ENCODE measurements at places on chromosomes 16 and 17.

DNA sequence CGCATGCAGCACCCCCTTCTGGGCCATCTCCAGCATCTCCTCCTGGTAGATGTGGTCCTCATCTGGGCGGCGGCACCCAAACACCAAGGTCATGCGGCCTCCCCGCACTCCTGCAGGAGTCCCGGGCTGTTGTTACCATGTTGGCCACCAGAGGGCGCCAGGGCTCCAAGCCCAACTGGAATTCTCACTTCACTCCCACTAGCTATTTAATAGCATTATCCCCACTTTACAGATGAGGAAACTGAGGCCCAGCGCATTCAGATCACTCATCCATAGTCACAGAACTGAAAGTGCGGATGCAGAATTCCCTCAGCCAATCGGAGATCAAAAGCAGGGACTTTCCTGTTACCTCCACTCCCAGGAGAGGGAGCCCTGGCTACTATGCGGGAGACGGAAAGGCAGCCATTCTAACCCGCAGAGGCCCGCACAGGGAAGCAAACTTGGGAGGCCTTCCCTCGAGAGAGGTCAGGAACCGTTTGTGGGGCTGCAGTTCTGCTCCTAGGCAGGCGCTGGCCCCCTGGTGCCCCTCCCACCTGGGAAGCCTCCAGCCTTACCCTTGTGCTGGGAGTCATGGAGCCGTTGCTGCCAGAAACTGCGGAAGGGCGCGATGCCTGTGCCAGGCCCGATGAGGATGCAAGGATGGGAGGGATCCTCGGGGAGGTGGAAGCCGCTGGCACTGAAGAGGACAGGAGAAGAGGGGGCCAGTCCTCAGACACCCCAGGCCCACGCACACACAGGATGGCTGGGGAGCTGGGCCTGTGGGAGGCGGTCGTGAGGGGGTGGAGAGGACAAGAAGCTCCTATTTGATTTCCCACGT lies 40.1 kb downstream of the NOS2 start:
- peak; percentile 52 for DNase-seq

DNA sequence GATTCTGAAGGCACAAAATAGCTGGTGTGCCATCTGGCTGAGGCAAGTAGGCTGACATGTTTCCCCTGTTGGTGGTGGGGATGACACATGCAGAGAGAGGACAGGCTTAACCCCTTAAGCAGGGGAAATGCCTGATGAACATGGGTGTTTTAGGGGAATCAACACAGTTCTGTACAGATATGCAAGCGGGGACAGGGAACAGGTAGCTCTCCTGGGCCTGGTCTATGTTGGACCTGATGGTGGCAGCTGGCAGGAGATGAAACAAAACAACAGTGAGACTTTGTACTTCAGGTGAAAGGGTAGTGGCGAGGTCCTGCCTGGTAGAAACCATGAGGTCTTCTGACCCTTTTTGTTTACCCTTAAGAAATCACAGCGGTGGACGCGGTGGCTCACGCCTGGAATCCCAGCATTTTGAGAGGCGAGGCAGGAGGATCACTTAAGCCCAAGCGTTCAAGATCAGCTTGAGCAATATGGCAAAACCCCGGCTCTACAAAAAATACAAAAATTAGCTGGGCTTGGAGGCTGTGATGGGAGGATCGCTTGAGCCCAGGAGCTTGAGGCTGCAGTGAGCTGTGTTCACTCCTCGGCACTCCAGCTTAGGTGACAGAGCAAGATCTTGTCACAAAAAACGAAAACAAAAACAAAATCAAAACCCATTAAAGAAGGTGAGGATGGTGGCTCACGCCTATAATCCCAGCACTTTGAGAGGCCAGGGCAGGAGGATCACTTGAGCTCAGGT lies 10.5 kb downstream of the OR1F1 start:
- no peak for DNase-seq

GRCh38 chr16:30621765-30622164 lies 11.6 kb upstream of the ZNF689 start:
- no peak for DNase-seq

DNA sequence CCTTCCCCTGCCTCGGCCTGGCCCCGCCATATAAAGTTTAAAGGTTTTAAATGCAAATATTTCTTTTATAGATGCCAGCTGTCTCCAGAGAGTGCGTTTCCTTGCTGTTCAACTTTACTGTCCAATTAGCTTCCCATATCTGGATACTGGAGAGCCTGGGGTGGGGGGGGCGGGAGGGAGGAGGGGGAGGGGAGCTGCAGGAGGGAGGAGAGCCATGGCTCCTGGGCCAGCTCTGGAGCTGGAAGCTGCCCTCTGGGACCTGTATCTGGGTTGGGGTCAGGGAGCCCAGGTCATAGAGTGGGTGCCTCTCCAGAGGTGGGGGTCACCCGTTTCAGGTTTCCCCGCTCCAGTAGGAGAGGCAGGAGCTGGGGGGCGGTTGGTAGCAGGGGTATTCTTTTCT lies 6.2 kb upstream of the GSE1 start:
- no peak for DNase-seq

DNA sequence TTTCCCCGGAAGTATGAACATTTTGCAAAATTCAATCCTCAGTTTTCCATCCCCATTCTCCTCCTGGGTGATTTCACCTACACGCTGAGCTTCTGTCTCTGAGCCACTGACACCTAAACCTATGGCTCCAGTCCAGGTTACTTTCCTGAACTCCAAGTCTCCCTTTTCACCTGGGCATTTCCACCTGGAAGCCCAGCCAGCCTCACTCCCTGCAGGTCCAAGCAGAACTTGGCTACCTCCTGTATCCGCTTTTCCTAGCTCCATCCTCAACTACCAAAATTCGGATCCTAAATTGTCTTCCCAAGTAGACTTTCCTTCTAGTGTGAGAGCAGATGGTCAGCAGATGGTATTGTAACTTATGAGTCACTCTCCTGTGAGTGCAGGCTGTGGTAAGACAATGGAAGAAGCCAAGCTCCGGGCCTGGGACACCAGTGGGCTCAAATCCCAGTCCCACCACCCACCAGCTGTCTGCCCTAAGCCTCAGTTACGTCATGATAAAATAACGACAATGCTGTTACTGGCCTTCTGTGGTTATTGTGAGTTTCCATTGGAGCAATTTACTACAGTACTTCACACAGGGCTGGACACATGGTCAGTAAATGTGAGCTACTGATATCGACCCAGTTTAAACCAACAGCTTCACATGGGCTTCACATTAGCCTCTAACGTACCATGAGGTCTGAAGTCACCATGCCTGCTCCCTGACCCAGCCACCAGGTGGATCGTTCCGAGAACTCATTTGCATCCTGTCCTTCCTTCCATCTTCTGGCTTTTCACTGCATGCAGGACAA lies 33.3 kb downstream of the PECAM1 start:
- DNase-seq: peak; percentile 54

GRCh38 chr16:88630433-88630832 lies 7.9 kb upstream of the IL17C start:
- no peak for DNase-seq

DNA sequence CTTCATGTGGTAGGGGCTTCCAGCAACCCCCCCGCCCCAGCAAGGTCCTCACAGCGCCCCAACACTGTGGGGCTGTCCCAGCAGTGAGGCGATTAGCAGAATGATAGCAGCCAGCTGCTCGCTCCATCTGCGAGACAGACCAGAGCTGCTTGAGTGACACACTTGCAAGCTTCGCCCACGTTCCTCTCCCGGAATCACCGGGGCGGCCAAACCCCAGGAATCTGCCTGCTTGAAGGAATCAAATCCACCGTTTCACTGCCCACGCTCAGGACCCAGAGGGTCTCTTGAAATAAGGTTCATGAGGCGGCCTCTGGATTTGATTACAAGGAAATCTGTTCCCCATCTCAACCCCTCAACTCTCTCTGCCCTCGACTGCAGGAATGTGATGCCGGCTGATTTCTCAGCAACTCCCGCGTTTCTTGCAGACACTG lies 356.0 kb downstream of the C16orf95 start:
- peak; percentile 78 for DNase-seq

- no peak for DNase-seq
Measured at GRCh38 chr17:78172249-78173051, 4.1 kb downstream of the SYNGR2 start.

DNA sequence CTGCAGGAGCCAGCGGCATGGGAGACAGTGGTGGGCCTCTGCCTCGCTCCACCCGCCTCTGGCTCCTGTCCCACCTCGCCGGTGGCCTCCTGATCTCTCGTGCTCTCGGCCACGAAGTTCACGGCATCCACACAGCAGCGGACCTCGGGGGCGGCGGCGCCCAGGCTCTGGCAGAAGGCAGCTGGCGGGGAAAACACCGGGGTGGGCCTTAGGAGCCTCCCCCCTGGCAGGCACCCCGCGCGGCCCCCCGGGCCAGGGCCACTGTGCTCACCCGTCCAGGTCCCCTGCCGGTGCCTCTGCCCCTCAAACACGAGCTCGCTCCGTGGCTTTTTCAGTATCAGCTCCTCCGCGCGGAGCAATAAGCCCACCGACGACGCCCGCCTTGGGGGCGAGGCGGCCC lies 409 bp upstream of the C17orf107 start:
- DNase-seq: no peak

DNA sequence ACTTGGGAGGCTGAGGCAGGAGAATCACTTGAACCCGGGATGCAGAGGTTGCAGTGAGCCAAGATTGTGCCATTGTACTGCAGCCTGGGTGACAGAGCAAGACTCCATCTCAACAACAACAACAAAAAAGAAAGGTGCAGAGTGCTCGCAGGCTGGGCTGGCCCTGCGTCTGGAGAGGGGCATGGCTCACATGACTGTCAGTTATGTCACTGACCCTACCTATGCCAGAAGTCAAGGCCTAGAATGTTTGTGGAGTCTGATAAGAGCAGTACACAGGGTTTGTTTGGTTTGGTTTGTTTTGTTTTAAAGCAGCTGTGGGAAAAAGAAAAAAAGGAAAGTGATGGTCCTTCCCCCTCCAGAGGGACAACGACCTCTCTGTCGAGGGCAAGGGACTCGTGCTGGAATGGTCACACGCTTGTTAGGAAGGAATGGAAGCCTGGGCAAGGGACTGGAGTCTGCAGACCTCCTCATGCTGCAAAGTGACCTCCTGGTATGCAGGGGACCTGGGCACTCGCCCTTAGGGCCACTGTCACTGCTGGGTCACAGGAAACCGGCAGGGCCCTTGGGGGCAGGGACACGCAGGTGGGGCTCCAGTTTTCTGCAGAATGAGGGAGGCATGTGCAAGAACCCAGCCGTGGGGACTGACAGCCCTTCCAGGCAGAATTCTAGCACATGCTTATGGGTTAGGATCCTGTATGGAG lies 10.1 kb upstream of the OSGIN1 start:
- no peak for DNase-seq

- DNase-seq: no peak
Measured at GRCh38 chr17:79573196-79573896, 37.5 kb downstream of the RBFOX3 start.

GRCh38 chr17:64651889-64652288 lies 10.2 kb downstream of the SMURF2 start:
- DNase-seq: no peak

GRCh38 chr17:29643817-29644160 lies 21.1 kb upstream of the CORO6 start:
- DNase-seq: no peak

GRCh38 chr17:57999496-58000017 lies 7.5 kb downstream of the SRSF1 start:
- peak; percentile 27 for DNase-seq

- no peak for DNase-seq
Measured at GRCh38 chr16:15542734-15543347, 100.1 kb downstream of the MARF1 start.

DNA sequence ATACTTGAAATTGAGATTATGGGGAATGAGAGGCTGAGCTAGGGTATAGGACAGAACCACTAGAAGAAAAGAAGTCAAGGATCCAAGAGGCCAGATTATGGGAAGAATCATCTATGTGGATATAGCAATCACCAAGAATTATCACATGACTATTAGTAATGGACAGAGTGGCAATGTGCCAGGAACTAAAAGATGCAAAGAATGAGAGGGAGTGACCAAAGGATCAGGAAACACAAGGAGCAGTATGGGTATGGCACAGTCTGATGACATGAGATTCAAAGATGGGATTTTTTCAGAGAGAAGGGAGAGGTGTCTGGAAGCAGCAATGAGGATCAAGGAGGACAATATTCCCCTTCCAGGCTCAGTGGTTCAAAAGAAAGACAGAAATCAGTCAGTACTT lies 212.2 kb downstream of the AATF start:
- peak; percentile 26 for DNase-seq

DNA sequence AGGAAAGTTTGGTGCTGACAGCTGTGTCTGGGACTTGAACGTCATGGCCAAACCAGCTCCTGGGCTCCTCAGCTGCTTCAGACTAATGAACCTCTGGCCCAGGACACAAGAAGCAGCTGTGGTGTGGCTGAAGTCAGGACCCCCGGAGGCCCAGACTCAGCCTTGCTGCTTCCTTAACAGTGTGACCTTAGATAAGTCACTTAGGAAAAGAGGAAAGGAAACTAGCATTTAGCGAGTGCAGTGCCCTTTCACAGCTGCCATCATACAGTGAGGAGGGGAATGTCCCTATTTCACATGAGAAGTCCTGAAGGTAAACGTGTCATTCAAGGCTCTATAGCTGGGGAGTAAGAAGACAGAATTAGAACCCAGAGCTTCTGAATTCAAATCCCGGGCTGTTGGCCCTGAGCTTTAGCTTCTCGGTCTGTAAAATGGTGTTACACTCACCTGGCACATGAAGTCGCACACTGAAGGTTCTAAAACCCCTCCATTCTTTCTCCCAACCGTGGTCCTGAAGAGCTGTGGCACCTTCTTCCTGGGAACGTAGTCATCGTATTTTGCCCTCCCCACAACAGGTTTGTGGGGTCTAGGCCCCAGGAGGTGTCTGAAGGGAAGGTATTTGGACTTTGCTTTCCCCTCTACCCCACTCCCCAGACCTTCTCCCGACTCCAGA lies 910 bp upstream of the RAMP2 start:
- no peak for DNase-seq

DNA sequence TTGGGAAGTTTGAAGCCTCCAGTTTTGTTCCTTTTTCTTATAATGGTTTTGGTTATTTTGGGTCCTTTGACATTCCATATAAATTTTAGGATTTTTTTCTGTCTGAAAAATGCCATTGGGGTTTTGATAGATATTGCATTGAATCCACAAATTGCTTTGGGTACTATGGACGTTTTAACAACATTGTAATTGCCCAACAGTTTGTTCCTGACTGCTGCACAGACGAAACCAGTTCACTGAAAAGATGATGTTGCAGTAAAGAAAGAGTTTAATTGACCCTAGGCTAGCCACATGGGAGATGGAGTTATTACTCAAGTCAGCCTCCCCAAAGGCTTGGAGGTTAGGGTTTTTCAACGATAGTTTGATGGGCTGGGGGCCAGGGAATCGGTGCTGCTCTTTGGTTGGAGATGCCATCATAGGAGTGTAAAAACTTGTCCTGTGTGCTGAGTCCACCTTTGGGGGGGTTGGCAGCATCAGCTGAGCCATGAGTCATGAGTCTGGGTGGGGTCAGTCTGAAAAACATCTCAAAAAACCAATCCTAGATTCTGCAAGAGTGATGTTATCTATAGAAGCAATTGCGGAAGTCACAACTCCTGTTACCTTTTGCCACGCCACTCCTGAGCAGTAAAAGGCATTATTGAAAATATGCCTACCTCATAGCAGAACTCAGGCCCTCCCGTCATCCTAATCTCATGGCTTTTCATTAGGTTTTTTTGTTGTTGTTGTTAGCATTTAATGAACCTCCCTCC lies 2.7 kb upstream of the PRSS41 start:
- DNase-seq: no peak
